ENCODE measurements at places on chromosomes 1 and 21.

- DNase-seq: no peak
These were observed 303.8 kb downstream of the NPHP4 start for GRCh38 chr1:5688081-5689077.

DNA sequence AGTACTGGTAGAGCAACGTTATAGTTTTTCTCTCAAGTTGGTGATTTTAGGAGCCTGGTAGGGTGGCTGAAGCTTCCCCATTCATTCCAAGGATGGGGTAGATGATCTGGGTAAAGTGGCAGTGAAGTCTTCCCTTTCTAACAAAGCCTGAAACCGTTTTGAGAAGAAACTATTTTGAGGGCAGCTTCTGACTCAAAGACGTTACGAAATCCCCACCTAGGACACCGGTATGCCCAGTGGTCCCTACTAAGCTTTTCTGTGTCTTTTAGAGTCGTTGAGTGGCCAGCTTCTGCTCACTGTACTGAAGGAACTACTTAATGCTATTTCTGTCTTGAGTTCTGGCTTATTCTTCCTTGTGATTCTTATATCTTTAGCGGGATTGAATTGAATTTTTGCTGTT lies 1.4 kb downstream of the WDTC1 start:
- no peak for DNase-seq

DNA sequence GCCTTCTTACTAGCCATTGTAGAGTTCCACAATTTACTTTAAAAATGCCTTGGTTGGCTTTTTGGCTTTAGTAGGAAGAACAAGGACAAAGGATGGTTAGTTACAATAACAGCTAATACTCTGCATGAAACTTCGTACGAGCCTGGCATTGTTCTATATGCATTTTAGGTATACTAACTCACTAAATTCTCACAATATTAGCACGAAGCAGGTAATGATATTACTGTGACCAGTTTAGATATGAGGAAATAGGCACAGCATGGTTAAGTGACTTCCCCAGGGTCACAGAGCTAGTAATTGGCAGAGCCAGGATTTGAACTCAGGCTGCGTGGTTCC lies 50.5 kb upstream of the CYP2J2 start:
- no peak for DNase-seq

- DNase-seq: peak; percentile 30
These were observed at the start of gene TLR5 for GRCh38 chr1:223142795-223143536. TLR5 (minus strand) TSS chr1:223143248; CDS start chr1:223113031, 30,217 bp downstream.

- DNase-seq: no peak
These were observed 257.9 kb downstream of the FGGY start for GRCh38 chr1:59554752-59555151.

- no peak for DNase-seq
These were observed 78.6 kb downstream of the MAN1C1 start for GRCh38 chr1:25695090-25695770.

DNA sequence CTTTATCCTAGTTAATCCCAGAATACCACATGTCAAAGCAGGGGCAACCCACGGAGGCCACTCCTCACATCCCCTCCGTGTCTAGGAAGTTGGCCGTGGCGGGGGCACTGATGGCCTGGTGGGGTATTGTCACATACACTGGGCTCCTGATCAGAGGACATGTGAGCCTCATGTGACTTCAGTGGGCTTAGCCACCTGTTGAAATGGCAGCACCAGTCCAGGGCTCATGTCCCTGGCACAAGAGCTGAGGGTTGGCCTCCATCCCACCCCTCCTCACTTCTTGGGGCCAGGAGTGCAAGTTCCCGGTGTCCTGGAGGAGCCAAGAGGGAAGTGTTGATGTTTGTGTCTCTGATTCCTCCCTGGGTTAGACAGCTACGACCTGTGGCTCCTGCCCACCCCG lies 313.4 kb downstream of the CAMTA1 start:
- no peak for DNase-seq

DNA sequence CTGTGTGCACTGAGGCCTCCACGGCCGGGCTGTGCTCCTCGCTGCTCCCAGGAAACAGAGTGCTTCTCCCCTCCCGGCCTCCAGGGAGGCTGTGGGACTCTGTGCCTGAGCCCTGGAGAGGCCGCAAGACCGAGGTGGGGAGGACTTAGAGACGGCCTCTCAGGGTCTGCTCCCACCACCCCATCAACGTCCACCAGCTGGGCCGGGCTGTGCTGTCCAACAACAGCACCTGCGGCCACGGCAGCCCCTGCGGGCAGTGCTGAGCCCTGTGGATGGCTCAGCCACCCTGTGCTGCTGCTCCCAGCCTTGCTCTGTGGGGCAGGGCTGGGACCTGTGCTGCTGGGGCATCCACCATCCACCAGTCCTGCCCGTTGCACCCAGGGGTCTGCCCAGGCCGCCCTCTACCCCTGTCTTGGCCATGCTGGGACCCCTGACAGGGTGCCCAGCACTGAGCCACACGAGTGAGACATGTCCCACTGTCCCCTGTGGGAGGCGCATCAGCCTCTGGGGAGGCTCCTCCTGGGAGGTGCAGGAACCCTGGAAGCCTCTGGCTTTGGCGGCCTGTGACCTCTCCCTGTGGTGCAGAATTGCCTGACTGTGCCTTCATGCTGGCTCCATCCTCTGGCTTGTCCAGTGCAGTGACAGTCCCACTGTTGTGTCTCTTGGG lies 31.2 kb upstream of the LRRC3 start:
- DNase-seq: no peak

GRCh38 chr21:27476696-27477095 lies 509.8 kb upstream of the ADAMTS5 start:
- no peak for DNase-seq

- no peak for DNase-seq
These were observed 6.3 kb downstream of the RCC1 start for GRCh38 chr1:28512058-28512611.

GRCh38 chr1:231699784-231700183 lies 73.2 kb downstream of the DISC1 start:
- no peak for DNase-seq

DNA sequence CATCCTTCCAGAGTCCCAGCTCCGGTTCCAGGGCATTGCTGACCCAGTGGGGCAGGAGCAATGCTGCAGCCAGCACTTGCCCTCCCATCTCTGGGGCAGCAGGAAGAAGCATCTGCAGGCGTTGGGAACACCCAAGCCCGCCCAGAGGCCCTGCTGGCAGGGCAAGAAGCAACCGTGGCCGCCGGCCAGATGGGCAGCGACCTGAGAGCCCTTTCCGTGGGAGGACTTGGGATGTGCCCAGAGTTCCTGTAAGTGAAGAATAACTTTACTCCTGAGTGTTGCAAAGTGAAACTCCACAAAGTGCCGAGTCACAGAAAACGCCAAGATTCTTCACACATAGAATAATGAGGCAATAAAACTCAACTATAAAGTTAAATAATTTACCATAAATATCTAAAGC lies 46.0 kb downstream of the GRIK3 start:
- DNase-seq: no peak
